ENCODE measurements at places on chromosomes 1 and 21.

GRCh38 chr1:109201123-109201703, 12.5 kb upstream of the SARS1 start:
- DNase-seq: peak; percentile 77

- DNase-seq: peak; percentile 75
Observed at GRCh38 chr1:98677288-98677687, 15.8 kb downstream of the SNX7 start.

DNA sequence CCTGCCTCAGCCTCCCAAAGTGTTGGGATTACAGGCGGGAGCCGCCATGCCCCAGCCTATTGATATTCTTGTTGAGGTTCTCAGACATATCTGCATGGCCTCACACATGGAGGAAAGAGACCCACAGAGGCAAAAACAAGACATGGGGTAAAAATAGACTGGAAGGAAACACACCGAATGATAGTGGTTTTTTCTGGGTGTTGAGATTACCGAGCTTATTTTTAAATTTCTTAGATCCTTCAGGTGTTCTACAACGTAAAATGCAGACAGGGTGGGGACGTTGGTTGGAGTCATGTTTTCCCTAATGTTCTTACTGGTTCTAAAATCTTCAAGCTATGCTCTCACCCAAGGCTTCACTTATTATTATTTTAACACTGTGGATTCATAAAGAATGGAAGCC, 23.9 kb upstream of the RUNX3 start:
- DNase-seq: no peak

GRCh38 chr1:119859647-119860046, 36.7 kb downstream of the ADAM30 start:
- DNase-seq: peak; percentile 77

DNA sequence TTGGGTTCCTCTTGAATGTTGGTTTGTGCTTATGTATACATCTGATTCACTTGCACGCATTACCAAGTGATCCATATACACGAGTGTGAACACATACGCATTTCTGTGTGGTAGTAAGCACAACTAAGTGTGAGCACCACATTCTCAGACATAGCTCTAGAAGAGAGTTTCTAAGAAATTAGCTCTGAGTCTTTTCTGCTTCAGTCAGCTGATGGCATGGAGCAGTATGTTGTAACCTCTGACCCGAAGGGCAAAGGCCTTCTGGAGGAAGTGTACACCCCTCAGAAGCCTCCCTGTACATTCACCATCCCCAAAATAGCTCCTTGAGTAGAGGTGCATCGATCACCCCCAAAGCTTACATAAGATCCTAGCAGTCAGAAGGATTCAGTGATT, 183.7 kb downstream of the KIF26B start:
- no peak for DNase-seq

- no peak for DNase-seq
Observed at GRCh38 chr1:53339736-53340635, 12.1 kb upstream of the LRP8 start.

DNA sequence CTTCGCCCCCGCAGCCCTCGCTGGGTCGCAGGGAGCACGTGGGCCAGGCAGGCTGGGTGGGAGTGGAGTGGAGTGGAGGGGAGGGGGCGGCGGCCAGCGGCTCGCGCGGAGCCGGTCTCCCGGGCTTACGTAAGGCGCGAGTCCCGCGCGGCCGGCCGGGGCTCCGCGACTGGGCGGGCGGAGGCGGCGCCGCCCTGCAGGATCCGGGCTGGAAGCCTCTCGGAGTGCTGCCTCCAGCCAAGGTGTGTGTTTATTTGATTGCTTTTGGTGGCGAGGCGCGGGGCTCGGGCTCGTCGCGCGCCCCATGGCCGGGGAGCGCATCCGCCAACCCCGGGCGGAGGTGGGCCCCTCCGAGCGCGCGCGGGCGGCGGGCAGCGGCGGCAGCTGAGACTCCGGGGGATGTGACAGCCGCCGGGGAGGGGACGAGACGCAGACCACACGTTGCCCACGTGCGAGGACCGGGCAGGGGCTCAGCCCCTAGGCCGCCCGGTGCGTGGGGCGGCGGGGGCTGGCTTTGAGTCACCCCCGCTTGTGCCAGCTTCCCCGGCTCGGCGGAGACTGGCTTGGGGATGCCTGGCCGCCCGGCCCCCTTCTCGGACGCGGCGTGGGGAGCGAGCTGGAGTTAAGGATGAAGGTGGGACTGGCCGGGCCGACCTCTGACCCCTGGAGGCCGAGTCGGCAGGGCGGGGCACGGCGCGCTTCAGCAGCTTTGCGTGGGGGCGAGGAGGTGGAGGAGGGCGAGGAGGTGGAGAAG, 402 bp upstream of the AK4 start:
- DNase-seq: peak; percentile 40

GRCh38 chr1:109783436-109783835, 19.7 kb upstream of the EPS8L3 start:
- DNase-seq: peak; percentile 84
